DMS 273 treated with DMSO at 0.1 percent for 48 hours (cell line): ENCODE measurements at places on chromosomes 3 and 15.

DNA sequence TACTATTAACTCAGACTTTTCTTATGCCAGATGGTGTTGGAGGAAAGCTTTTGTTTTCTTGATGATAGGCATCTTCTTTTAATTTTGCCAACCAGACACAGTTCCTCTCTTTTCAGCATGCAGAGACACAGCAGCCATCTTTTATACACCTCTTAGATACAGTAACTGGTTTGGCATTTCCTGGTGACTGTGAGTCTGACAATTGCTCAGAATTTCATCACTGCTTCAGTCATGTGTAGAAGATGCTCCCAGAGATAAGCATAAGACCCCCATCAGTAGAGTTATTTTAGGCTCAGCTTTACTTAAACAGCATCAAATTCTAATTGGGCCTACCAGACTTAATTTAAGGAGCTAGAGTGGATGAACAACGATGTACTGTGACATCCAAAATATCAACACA, 779.0 kb downstream of the SQOR start:
- no peak for DNase-seq

DNA sequence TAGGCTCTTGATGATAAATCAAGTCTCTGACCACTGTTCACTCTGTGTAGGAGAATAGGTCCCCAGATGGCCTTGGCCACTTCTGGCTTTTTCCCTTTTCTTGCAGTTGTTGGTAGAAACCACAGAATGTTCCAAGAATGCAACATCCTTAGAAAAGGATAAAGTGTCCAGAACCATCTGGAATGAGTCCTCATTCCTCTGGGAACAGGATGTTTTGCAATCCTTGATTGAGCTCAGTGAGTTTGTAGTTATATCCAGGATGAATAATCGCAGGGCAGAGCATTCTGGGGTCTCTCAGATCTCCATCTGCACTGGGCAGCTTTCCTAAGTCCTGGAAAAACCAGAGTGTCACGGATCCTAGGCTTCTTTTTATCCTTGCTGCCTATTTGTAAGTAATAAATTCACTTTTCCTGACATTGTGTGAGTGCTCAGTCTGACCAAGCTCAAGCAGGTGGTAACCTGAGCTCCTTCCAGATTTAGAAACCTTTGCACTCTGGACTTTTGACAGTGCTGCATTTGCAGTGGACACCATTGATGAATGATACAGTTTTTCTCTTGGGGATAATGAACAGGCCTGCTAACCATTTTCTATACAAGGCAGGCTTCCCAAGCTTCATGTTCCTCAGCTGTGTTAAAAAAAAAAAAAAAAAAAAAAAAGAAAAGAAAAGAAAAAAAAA, 1028.6 kb downstream of the OTOL1 start:
- DNase-seq: no peak

- no peak for DNase-seq
Observed at GRCh38 chr3:103470498-103470897, 1035.7 kb downstream of the ZPLD1 start.

DNA sequence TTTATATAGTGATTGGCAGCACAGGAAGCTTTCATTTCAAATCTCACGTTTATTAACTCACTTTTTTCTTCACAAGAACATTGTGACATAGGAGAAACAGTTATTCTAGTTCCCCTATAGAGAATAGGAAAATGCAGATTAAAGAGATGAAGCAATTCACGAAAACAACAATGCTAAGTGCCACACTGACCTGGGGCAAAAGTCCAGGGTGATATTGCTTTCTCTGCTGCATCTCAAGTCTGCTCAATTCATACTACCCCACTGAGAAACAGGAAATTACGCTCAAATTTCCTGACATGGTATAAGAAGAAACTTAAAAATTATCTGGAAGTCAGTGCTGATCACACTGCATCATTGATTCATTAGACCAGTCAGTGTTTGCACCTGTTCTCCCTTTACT, 66.7 kb upstream of the SEMA6D start:
- no peak for DNase-seq

- DNase-seq: no peak
Observed at GRCh38 chr15:36370051-36370730, 209.2 kb upstream of the CDIN1 start.

DNA sequence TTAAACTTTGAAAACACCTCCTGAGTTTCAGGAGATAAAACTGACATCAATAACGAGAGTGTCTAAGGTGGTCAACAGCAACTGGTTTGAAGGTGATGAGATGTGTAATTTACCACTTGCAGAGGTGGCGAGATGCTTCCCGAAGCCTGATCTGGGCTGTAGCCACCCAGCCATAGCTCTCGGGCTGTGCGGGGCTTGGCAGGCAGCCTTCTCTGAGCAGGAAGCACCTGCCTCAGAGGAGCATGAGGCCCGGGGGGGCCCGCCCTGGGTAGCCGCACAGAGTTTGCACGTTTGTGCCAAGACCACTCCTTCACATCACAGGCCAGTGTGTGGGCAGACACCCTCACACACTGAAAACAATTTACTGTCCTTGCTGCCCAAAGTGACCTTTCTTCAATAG, 220.3 kb downstream of the CACNA2D3 start:
- no peak for DNase-seq

GRCh38 chr15:96893159-96893906, 562.8 kb downstream of the NR2F2 start:
- no peak for DNase-seq

DNA sequence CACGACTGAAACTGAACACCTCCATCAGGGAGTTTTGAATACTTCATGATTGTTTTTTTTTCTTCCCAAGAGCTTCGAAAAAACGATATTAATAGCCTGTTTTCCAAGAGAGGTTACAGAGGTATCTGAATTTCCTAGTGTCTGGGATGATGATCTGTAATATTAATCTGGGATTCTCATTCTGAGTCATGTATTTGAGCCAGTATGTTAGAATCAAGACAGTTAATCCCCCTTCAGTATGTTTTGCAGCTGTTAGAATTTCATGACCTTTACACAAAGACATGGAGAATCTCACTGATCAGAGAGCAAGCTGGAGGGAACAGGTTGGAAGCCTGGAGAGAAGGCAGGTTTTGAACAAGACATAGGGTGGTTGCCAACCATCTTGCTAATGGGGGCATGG, 234.5 kb upstream of the GAP43 start:
- DNase-seq: no peak
